Cardiac septum (tissue), 1 donor: ENCODE measurements at places on chromosomes 12 and 14.

DNA sequence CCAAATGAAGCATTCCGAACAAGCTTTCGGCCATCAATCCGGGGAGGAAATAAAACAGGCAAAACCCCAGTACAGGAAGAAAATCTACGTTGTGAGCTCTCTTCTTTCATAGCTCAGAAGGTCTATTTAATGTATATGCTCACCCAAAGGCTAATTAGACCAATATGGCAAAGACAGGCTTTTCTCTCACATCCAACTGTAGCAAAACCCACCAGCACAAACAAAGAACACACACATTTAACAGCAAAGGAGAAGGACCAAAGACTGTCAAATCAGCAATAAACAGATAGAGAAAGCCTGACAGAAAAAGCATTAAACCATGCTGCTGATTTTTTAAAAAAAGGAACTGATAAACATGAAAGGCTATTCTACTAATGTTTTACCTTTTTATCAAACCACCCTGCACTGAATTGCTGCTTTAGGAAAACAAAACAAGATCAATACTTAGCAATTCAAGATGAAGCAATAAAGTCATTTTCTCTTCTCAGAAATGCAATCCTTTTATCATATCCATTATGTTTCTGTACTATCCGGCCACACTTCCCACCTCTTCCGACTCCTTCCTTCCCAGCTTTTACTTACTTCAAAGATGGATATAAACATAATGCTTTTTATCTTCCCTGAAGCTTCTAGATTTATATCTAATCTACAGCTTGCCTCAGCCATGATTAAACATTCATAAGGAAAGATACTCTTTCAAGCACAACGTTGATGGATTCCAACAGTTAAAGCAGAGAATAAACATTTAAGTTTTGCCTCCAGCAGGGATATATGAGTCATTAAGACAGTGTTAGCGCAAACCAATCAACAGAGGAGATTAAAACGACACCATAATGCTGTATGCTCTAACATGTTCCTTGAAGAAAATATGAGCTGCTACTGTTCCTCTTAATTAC is 74.6 kb upstream of the BBS10 start:
- no peak for DNase-seq

- no peak for DNase-seq
Observed at GRCh38 chr12:117202033-117202432, 11.8 kb upstream of the FBXO21 start.

DNA sequence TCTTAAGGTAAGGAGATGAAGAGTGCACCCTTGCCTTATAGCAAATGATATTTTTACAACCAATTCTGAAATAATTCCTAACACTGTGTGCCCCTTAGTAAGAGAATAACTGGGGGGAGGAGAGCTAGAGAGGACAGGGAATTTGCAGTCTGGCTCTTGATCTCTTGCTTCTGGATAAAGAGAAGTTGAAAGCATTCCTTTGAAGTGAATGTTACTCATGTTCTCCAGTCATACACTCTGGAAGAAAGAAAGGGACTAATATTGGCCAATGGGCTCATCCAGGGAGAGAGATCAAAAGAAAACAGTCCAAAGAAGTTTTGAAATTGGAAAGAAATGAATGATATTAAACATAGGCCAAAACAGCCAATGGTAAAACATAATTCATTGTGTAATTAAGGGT is 25.3 kb downstream of the C12orf75 start:
- no peak for DNase-seq

GRCh38 chr14:32542507-32542906 is 213.4 kb downstream of the AKAP6 start:
- DNase-seq, result no peak

- DNase-seq, result peak; percentile 24
Observed at GRCh38 chr12:6929466-6930452, 2.0 kb downstream of the ATN1 start.
